IPS DF 6.9 (cell line): ENCODE measurements at places on chromosomes 2 and 18.

DNA sequence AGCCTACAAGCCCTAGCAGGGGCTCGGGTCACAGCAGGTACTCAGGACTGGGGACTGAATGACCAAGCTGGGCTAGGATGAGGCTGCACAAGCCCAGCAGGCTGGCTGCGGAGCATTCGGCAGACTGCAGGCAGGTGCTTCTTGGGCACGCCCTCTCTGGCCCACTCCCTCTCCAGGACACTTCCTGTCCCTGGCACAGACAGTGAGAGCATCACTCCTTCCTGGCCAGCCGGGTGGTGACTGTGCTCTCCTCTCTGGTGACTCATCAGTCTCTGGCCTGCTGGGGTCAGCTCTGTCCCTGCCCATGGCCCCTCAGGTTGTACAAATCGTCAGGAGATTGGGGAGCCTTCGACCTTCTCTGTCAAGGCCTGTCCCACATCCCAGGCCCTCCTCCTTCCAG is 22.5 kb downstream of the C1QL2 start:
- DNase-seq = no peak

DNA sequence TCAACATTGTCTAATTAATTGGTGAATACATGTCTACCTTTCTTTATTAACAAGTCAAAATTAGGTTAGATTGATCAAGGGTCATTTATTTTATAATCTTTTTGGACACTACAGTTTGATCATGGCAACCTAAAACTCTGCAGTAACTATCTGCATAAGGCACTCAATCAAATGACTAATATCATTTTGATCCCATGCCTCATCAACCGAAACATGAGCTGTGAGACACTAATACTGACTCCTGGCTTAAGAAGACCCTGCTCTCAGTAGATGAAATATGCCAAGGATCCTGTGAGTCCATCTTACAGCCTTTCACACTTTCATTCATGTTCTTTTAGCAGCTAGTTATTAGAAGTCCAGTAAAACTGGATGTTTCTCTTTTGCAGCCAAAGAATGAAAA is 169.4 kb upstream of the CAVIN2 start:
- DNase-seq = no peak

- DNase-seq = no peak
Observed at GRCh38 chr2:219058541-219059374, 2.0 kb downstream of the IHH start.

GRCh38 chr2:29549069-29549380 is 372.4 kb downstream of the ALK start:
- no peak for DNase-seq

GRCh38 chr18:70931942-70932814 is 643.3 kb downstream of the SOCS6 start:
- DNase-seq = no peak

DNA sequence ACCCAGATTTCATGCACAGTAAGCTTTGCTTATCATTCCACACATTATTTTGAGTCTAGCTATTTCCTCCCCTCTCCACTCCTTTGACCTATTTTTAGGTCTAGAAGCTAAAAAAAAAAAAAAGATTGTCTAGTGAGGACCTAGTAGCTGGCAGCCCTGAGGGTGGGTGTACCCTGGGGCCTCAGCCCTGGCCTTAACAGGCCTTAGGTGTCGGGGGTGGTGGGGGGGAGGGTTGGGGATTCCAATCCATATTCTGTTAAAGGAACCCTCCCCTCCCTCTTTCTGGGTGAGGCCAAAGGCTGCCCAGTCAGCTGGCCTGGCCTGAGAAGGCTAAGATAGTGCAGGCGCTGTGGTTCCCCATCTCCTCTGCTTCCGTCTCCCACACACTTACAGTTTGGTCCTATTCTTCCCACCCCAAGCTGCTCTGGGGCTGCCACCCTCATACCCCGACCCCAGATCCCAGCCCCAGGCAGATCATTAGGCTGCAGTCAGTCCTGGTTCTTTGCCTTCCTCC is 65.5 kb upstream of the HK2 start:
- DNase-seq = no peak

DNA sequence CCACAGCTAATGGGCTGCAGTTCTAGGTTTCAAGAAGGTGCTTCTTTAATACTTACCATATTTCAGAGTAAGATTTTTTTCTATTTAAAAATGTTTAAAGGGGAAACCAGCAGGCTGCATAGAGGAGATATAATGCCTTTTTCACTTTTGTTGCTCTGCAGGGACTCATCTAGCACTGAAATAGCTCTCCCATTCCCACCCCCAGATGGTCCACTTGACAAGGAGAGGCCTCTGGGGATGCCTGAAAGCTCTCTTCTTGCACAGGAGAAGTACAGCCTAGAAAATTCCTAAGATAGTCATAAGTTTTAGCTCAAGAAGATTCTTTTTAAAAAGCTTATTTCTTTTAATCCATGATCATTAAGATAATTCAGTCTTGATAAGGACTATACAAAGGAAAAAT is 126.4 kb downstream of the CDH2 start:
- no peak for DNase-seq
